ENCODE measurements at places on chromosomes 5 and 9.
A peak's percentile ranks its signal among the peaks of the same experiment; 100 is the strongest.

GRCh38 chr5:565782-566440, 41.7 kb upstream of the SLC9A3 start:
- no peak for DNase-seq

DNA sequence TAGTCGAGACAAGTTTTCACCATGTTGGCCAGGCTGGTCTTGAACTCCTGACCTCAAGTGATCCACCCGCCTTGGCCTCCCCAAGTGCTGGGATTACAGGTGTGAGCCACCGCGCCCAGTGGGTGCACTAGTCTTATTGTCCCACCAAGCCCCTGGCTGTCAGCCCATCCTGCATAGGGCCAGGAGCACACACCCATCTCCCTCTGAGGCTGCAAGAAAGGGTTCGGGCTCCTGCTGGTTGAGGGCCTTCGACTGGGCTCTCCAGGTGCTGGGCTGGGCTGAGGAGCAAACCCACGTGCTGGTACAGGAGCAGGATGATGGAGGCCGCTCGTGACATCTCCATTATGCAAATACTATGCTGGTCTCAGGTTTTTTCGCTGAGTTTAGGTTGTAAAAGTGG, 25.1 kb upstream of the RNF130 start:
- no peak for DNase-seq

- no peak for DNase-seq
These were observed 46.2 kb downstream of the RNF145 start for GRCh38 chr5:159163027-159163700.

DNA sequence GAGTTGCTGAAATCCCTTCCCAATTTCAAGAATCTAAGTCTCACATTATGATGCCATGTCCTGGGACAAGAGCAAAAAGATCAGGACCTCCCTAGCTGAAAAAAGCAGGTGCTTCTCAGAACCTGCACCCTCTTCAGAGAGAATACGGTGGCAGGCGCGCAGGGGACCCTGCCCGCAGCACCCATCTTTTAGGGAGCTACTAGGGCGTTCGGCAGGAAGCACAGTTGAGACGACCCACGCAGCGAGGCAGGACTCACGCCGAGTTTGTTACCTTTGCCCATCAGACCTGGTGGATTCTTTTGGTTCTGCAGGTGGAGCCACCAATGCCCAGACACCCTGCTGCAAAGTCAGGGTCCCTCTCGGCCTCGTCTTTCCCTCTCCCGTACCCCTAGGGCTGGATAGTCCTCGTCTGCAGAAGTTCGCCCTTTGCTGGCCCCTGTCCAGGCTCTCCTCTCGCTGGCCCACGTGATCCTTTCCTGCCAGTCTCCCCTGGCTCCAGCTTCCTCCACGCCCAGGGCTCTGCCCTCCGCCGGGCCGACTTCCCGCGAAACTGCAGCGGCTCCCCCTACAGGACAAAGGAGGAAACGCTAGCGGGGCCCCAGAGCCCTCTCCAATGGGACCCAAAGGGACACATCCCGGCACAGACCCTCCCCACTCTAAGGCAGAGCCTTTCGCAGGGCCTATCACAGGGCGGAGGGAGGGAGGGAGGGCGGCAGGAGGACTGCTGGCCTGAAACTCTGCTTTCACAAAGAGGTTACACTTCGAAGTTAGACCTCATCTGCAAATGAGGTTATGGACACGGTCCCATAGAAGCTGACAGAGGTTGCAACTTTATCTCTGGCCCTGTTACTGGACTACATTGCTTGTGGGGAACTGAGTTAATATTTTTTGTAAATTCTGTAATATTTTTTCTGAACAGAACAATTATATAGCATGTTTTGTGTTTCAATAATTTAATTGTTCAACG, 28.8 kb downstream of the TMEM174 start:
- peak; percentile 57 for DNase-seq

DNA sequence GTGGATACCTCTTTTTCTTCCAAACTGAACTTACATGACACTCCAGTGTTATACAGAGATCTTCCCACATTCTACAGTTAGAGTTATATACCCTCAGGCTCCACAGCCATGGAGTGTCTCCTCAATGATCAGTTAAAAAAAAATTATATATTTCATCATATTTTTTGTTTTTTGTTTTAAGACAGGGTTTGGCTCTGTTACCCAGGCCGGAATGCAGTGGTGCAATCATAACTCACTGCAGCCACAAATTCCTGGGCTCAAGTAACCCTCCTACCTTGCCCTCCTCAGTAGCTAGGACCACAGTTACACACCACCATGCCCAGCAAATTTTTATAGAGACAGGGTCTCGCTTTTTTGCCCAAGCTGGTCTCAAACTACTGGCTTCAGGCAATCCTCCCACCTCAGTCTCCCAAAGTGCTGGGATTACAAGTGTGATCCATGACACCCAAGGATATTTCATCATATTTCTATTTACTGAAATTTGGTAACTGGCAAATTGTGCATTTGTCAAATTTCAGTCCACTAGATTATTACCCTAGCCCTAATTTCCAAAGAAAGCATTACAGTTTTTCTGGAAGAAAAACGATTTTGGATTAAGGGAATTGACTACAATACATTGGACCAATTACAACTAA, 18.1 kb upstream of the SCAI start:
- DNase-seq: peak; percentile 28

GRCh38 chr5:370311-370958, 48.9 kb downstream of the AHRR start:
- no peak for DNase-seq

DNA sequence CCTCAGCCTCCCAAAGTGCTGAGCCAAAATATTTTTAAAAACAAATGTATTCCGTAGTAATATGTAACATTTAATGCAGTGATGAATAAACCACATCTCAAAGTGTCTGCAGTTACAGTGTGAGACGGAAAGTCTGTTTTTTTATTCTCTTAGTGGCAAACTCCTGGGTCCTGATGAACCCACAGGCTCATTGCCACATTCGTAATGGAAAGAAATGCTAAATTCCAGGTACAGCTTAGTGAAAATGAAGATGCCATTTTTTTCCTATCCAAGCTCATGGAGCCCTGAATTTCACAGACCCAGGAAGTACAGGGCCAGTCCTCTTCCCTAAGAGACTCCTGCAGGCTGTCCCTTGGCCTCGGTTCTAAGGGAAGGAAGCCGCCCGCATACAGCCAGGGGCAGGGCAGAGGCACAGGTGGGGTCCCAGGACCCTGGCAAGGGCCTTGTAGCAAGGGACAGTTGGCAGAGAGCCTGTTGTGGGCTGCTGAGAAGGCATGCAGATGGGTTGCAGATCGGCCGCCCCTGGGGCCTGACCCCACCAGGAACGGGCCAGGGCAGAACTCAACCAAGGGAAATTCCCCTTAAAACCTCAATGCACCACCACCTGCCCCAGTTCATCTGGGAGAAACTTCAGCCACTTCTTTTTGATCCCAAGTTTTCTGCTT, 36.2 kb downstream of the IPPK start:
- no peak for DNase-seq

Measured in fibroblast of the conjunctiva (primary cell).